ENCODE measurements at places on chromosomes 1 and 21.

DNA sequence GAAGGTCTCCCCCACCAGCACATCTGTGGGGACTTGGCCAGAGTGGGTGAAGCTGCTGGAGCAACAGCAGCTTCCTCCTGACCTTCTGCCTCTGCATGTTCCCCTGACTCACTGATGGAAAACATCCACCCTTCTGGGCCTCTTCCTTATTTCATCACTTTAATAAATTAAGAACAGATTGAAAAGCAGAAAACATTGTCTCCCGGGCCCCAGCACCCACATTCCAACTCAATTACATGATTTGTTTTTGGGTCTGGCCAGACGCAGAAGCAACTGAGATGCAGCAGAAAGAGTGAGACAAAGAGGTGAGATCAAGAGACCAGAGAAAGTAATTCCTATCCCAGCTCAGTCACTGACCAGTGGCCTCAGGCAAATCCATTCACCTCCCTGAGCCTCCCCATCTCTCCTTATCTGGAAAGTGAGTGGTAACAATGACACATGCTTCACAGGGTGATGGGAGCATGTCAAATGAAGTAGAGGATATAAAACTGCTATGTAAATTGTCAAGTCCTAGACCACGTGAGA, 157.1 kb downstream of the ELAVL4 start:
- DNase-seq = no peak

DNA sequence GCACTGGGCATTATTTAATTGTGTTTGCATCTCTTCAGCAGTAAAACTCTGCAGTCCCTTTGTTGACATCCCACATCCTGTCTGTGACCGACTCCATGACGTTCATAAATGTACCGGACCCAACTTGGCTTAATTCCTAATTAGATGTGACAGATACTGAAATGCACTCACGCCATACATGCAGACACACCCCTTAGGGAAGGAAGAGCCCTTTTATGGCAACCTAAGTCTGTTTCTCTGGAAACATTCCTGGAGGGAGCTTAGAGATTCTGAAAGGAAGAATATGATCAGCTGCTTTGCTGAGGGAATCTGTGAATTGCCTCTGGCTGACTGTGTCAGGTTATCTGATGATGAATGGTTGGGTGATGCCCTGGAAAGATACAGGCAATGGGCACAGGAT, 33.4 kb downstream of the ADAMTS5 start:
- DNase-seq = no peak

- DNase-seq = no peak
Measured at GRCh38 chr1:161866241-161866640, 100.1 kb downstream of the ATF6 start.

- no peak for DNase-seq
Measured at GRCh38 chr1:216332003-216332402, 91.2 kb downstream of the USH2A start.

GRCh38 chr1:11412141-11412540, 66.8 kb upstream of the DISP3 start:
- no peak for DNase-seq

- no peak for DNase-seq
Measured at GRCh38 chr1:106897976-106898375, 158.5 kb upstream of the PRMT6 start.

DNA sequence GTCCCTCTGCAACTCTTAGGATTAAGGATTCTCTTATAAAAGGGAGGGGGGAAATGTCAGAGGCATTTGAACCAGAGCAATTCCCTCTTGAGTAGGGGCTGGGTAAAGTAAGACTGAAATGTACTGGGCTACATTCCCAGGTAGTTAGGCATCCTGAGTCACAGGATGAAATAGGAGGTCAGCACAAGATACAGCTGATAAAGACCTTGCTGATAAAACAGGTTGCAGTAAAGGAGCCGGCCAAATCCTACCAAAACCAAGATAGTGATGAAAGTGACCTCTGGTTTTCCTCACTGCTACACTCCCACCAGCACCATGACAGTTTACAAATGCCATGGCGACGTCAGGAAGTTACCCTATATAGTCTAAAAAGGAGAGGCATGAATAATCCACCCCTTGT, 14.3 kb upstream of the COX20 start:
- no peak for DNase-seq

DNA sequence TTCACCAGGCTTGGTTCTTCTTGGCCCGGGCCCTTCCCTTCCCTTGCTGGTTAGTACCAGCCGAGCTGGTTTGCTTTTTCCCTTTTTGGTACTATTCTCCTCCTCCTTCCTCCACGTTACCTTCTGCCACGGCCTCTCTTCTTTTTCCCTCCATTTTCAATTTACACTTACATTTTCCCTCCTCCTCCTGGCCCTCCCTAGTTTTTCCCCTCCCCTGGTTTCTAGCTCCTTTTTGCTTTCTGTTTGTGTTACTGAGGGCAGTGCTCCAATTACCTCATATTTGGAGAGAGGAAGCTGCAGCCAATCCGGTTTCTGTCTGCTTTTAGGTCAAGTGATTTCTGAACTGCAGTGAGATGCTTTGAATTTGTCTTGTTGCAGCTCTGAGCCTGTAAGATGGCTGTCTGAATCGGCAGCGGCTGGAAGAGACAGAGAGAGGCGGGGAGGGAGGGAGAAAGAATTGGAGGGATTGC, 63.7 kb downstream of the MACF1 start:
- DNase-seq = peak; percentile 38

- no peak for DNase-seq
Measured at GRCh38 chr1:77044133-77044849, 174.9 kb downstream of the PIGK start.

DNA sequence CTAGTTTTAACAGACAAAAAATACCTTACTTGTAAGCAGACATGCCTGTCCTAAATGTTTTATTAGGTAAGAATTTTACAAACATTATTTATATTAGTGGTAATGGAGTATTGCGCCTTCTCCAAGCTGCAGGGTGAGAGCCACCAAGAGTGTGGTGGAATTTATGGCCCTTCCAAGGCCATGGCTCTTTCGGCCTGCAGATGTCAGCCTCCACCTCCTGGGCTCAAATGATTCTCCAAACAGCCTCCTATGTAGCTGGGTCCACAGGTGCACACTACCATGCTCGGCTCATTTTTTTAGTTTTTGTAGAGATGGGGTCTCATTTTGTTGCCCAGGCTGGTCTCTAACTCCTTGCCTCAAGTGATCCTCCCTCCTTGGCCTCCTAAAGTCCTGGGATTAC, 56.3 kb downstream of the ITGB3BP start:
- DNase-seq = no peak

DNA sequence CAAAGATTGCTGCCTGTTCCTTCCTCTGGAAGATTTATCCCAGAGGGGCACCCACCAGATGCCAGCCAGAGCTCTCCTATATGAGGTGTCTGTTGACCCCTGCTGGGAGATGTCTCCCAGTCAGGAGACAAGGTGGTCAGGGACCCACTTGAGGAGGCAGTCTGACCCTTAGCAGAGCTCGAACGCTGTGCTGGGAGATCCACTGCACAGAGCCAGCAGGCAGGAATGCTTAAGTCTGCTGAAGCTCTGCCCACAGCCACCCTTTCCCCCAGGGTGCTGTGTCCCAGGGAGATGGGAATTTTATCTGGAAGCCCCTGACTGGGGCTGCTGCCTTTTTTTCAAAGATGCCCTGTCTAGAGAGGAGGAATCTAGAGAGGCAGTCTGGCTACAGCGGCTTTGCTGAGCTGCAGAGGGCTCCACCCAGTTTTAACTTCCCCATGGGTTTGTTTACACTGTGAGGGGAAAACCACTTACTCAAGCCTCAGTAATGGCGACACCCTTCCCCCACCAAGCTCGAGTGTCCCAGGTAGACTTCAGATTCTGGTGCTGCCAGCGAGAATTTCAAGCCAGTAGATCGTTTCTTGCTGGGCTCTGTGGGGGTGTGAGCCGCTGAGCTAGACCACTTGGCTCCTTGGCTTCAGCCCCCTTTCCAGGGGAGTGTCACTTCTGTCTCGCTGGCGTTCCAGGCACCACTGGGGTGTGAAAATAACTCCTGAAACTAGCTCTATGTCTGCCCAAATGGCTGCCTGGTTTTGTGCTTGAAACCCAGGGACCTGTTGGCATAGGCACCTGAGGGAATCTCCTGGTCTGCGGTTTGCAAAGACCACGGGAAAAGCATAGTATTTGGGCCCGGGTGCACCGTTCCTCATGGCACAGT, 51.1 kb upstream of the PDC start:
- DNase-seq = peak; percentile 1

GRCh38 chr1:228976316-228976715, 241.0 kb downstream of the RHOU start:
- DNase-seq = no peak

GRCh38 chr1:214493126-214493796, 58.1 kb downstream of the PTPN14 start:
- no peak for DNase-seq

- peak; percentile 86 for DNase-seq
Measured at GRCh38 chr1:27959792-27960603, at the start of gene XKR8. Gene XKR8 (plus strand): TSS chr1:27959973. CDS start chr1:27960070, 97 bp downstream.

DNA sequence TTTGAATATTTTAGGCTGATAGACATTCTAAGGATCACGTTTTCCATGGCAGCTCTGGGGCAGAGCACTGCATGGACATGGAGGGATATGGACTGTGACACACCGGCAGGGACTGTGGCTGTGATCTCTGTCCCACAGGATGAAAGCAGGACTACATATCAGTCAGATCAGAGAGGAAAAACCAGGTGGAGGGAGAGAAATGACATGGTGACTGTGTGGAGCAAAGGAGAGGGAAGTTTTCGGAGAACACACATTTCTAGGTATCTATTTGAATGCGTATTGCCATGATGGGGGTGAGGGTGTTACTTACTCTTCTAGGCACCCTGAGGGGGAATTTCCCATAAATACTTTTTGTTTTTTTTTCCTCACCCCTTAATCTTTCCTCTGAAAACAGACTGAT, 3.2 kb upstream of the CD1C start:
- no peak for DNase-seq

DNA sequence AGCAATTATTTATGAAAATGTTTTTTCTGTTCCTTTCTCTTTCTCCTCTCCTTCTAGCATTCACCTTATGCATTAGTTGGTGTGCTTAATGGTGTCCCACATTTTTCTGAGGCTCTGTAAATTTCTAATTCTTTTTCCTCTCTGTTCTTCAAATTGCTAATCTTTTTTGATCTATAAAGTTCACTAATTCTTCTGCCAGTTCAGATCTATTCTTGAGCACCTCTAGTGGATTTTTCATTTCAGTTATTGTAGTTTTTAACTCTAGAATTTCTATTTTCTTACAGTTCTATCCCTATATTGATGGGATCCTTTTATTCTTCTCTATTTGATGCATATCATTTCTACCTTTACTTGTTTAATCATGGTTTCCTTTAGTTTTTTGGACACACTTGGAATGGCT, 22.4 kb downstream of the CFAP57 start:
- DNase-seq = no peak

DNA sequence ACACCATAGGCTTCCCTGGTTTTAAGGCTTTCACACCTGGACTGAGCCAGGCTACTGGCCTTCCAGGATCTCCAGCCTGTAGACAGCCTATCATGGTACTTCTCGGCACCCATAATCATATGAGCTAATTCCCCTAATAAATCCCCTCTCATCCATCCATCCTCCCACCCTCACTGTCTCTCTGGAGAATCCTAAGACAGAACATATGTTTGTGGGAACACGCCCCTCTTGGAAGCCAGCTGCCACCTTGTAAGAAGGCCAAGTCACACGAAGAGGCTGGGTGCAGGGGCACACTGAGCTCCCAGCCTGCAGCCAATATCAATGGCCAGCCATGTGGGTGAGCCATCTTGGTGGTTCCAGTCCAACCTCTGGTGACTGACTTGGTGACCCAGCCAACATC, 7.4 kb downstream of the CLCC1 start:
- no peak for DNase-seq
